ENCODE measurements at places on chromosomes 6 and 20.

DNA sequence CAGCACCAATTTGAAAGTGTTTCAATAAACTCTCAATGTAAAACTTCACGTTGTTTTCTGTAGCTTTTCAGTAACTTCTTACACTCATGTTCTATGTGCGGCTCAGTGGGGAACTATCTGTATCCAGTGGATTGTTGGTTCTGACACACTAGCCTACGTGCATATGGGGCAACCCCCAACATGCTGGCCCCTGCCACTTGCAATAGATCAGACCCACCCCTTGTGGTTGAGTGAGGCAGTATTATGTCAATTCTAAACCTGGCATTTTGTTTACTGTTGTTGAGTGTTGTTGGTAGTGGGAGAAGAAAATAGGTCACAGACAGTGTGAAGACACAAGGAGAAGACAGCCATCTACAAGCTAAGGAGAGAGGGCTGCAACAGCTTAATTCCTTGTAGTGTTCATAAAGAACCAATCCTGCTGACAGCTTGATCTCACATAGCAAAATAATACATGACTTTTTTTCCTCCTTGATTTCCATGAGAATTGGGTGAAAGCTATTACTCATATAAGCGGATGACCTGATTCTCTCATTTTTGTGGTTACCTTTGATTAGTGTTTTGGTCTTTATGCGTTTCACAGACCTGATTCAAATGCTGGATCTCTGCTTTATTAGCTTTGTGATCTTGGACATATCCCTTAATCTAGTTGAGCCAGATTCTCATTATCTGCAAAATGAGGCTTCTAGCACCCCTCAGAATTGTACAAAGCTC lies 320.4 kb downstream of the LAMA2 start:
- DNase-seq, result no peak

DNA sequence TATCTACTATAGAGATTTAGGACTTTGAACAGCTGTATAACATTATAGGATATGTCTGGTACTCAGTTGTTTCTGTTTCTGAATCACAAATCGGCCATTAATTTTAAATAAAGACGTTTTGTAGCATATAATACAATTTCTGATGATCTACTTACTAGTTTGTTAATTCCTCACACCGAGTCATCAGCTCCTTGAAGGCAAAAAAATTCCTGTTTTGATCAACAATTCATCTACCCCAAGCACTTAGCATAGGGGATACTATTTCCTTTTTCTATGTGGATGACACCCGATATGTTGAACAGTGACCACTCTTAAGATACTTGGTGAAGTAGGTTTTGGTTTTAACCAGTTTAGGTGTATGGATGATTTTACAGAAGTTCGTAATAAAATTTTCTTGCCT lies 107.3 kb downstream of the NCOA3 start:
- DNase-seq, result no peak

GRCh38 chr20:6768228-6769140 lies 998 bp downstream of the BMP2 start:
- DNase-seq, result no peak

- no peak for DNase-seq
These were observed 16.6 kb upstream of the ZNF831 start for GRCh38 chr20:59146780-59147565.

DNA sequence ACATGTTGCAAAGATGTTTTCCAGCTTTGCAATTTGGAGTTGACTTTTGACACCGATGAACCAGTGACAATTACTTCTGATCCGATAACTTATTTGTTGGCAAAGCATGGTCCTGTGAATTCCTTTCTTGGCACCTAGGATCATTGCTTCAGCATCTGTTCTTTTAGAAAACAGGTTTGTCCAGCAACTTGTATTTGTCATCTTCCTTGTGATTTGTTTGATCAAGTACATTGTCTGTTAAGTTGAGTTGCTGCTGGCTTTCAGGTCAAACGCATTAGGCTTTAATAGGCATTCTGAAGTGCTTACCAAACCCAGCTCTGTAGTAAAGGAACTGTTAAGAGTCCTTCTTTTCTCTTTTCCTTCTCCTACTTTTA lies 192.4 kb upstream of the ZNF217 start:
- DNase-seq, result no peak

- no peak for DNase-seq
These were observed 91.2 kb upstream of the SCP2D1 start for GRCh38 chr20:18722371-18722770.

DNA sequence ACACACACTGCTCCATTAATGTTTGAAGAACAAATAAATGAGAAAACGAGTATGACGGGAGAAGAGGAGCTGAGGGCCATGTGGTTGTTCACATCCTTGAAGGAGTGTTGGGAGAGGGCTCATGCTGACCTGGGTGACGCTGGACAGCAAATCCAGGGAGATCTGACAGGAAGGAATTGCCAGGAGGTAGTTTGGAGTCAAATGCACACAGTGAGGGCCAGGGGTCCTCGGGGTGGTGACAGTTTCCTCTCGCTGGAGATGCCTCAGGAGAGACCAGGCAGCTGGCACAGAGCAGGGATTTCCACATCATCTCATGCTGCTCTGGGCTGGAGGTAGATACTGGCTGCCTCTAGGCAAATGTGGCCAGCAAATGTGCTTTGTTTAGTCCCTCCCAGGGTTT lies 2.0 kb upstream of the TMEM181 start:
- DNase-seq, result no peak

DNA sequence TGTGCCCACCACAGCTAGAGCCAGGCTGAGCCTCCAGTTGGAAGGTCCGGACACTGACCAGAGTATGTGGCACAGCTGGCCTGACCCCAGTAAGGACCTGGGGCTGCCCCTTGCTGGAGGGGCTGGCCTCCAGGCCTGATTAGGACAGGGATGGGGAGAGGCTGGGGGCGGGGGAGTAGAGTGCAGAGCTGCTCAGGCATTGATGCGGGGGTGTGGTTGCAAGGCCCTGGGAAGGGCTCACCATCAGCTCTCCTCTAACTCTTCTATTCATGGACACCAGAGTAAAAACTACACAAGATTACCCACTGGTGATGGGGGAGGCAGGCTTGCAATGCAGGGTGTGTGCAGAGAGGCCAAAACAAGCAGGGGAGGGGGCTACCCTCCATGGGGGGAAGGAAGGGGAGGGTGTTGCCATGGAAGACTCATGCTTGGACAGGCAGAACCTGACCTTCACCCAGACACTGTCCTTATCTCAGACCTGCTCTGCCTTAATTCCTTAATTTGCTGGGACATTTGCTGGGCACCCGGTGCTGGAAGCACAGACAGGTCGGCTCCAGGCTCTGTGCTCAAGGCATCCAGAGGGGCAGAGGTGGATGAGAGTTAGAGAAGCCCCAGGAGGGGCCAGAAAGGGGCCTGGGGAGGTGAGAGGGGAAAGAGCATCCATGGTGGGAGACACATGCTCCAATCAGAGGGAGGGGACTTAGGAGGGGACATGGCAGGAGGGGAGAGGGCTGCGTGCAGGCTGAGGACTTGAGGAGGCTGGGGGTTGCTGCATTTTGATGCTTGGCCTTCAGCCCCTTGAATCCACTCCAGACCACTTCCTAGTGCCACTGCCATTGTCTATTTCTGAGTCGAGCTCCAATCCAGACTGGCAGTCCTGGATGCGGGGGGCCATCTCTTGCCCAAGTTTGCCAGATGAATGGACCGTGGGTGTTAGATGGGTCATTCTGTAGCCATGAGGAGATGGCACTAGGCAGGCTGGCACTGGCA lies 7.6 kb upstream of the EMILIN3 start:
- no peak for DNase-seq

DNA sequence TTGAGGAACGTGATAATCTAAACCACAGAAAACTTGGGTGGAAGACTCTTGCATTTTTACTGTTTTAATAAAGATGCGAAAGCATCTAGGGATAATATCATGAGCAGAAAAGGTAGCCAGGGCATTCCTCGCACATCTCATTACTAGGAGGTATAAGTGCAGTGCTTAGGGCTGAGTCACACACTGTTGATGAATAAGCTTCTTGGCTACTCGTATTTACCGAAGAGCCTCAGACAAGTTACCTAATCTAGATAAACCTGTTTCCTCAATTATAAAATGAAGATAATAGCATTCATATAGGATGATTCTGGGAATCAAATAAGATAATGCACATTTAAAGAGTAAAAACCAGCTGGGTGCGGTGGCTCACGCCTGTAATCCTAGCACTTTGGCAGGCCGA lies 780 bp upstream of the KIAA0319 start:
- DNase-seq, result no peak

GRCh38 chr6:7249391-7249790 lies 63.6 kb downstream of the SSR1 start:
- DNase-seq, result no peak

- no peak for DNase-seq
These were observed 39.9 kb upstream of the PRDM1 start for GRCh38 chr6:106046116-106046853.

Data from activated CD4-positive, alpha-beta T cell treated with anti-CD3 and anti-CD28 coated beads, Interleukin-10, Interleukin-2, amounts not matched to agents 100 ng/mL and 50 ng/mL, durations not matched to agents 16 hours and 8 hours (primary cell).